ENCODE measurements at places on chromosomes 2 and 18.

DNA sequence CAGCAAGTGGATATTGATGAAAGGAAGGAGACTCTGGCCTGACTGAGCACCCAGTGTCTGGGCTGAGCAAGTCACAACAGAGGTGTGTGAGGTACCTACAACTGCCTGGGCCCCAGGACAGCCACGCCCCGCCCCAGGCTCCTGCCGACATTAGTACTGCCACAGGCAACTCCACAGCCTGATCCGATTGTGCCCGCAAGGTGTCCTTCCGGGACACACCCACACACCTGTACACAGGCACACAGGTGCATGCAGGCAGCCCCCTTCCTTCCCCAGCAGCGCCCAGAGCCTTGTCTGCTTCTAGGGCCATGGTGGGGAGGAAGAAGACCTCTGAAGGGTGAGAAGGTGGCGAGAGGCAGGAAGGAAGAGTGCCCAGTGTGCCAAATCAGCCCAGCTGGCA lies 83.6 kb downstream of the TNS1 start:
- DNase-seq: no peak

DNA sequence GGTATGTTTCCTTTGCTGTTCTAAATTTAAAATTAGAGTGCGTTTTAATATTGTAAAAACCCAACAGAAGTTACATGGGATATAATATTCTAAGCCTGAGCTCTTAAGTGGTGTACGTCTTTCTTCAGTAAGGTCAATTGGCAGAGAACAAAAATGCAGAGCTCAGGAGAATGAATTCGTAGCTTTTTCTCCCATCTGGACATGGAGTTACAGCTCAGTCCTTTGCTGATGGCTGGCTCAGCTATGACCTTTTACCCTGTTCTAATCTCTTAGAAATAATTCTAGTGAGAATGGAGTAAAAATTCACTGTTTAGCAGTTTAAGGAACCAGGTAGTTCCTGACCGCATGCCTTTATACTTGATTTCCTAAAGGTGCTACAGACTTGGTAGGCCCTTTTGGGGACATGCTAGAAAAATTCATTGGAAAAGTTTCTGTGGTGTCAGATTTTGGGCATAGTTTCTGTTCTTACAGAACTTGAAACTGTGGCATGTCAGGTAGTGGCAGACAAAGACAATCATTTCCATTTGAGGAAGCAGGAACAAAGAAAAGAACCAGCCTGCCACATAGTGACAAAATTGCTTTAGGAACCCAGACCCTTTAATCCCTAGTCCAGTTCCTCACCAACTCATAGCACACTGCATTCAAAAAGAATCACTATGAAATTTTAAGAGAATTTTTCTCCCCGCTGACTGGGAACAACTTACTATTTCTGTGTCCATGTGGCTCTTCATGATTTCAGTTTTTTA lies 566.8 kb upstream of the ZNF804A start:
- no peak for DNase-seq

DNA sequence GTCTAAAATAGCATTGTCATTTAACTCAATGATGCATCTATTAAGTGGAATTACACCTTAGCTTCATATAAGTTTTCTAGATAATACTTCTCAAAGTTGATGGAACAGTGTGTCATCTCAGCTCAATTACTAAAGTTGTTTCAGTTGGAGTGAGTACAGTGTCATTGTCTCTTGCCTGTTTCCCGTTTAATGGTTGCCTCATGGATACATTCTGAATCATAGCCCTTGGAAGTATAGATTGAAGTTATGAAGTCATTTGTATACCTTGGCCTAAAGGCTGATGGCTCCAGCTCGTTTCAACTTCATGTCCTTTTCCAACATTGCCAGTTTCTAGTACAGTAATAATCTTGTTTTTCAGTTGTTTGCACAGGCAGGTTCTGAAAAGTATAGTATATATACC lies 130.5 kb upstream of the NOSTRIN start:
- DNase-seq: no peak

GRCh38 chr2:171432969-171433762 lies 624 bp downstream of the METTL8 start:
- DNase-seq: peak; percentile 72

DNA sequence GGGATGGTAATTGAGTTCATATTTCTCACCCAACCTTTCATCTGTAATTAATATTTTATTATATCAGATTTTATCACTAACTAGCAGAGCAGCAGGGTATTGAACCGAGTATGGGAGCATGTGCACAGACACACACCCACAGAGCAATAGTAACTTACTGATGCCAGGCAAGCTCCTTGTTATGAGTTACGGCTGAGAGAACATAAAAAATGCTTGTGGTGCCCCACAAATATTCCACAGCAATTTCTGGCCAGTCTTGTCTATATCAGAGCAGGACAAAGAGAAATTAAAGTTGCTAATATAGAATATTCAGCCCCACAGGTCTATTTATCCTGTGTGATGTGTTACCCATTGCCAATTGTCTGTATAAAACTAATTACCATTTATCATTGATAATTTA lies 501.8 kb upstream of the RAB12 start:
- no peak for DNase-seq

DNA sequence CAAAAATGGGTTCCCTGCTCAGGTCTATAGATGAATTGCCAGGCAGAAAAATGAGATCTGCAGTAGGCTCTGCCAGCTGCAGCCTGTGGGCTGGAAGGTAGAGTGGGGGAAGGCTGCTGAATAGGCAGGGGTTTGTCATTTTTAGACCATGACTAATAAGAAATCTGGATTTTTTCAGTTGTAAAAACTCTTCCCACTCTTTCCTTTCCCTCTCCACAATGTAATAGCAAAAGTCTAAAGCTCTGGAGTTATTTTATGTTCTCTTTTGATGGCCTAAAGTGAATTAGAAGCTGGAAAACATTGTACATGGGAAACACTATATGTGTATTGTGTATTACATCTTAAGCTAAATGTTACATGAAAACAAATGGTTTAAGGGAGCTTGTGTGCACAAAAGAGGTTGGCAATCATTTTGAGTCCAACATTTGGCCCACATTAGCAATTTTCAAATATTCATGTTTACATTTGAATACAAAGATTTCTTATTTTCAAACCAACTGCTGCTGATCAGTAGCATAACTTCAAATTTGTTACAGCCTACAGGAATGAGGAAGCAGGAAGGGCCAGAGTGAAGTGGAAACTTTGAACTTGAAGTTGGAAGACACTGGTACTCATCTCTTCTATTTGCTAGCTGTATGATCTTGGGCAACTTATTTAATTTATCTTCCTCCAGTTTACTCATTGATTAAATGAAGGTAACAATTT lies 407.1 kb downstream of the SLC4A3 start:
- no peak for DNase-seq

DNA sequence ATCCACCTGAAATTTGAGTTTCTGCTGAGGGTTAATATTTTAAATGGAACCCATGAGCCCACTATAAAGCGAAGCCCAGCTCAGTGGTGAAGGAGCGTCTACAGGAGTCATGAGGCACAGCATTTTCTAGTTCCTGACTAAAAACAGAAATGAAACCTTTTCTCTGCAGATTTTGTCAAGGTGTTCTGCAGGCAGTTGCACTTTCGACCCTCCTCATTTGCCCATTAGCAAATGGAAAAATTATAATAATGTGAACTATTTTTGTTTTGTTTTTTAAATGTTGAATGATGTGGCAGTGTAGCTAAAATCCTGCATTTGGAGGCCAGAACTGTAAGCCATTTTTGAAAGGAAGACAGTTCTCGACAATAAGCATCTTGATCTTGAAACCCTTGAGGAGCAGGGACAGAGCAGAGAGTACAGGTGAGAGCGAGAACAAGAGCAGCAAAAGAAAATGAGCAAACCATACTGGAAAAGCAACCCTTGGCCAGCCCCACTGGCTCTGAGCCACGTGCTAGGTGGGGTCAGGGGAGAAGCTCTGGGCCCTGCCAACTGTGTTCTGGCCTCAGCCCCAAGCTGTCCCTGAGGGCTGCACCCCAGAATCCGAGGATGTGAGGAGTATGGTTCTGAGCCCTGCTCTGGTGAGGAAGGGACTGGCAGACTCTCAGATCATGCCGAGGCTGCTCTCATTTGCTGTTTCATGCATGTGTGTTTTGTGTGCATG lies 26.4 kb upstream of the COPS8 start:
- no peak for DNase-seq

GRCh38 chr2:96848264-96848663 lies 4.4 kb upstream of the ANKRD23 start:
- peak; percentile 60 for DNase-seq

DNA sequence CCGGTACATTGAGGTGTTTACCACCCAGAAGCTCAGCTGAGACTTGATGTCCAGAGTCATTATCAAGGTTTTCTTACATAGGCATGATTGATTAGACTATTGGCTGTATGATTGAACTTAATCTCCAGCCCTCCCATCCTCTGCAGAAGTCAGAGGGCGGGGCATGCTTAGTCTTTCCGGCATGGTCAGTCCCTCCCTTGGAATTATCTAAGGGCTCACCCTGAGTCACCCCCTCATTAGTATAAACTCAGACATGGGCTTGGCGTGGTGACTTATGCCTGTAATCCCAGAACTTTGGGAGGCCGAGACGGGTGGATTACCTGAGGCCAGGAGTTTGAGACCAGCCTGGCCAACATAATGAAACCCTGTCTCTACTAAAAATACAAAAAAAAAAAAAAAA lies 243.9 kb downstream of the VAPA start:
- no peak for DNase-seq

DNA sequence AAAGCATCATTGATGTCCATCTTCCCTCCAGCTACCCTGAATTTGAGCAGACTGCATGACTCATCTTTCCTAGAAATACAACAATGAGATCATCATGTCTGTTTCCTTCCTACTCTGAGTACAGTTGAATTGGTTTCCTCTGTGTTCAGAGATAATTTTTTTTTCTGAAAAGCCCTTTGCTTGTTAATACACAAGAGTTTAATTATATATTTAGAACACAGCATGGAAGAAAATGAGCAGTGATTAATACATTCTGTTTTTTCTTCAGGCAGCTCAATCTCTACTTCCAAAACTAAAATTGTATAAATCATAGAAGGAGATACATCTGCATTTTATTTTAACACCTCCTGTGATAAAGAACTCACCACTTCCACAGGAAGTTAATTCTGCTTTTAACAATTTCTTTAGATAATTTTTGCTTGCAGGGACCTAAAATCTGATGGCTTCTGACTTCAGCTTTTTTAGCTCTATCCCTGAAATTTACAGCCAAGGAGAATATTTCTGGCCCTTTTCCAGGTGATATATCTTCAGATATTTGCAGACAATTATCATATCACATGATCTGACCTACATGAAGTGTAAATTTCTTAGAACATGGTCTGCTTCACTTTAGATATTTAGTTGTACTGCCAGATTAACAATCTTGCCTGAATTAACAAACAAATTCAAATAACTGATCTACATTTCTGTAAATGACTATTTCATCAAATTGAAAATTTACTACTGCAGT lies 249.0 kb downstream of the TRIB2 start:
- DNase-seq: no peak
